Esophagus squamous epithelium (tissue), 5 donors: ENCODE measurements at places on chromosomes 2 and 18.

- no peak for DNase-seq
Observed at GRCh38 chr2:179532863-179533278, 268.2 kb upstream of the SESTD1 start.

DNA sequence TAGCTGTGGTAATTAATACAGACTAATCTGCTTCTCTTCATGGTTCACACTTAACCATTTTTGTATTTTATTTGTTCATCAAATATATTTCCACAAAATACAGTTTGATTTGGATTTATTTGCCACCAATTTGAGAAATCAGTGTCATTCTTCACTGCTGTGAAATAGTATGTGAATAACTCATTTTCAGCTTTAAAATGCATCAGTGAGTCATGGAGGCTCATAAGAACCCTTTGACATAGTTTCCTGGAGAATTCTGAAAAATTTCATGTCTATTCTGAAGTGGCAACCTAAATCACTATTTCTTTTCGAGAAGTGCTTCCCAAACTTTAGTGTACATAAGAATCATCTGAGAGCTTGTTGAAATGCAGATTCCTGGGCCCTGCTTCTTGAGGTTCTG lies 1026.7 kb upstream of the ACVR2A start:
- no peak for DNase-seq

DNA sequence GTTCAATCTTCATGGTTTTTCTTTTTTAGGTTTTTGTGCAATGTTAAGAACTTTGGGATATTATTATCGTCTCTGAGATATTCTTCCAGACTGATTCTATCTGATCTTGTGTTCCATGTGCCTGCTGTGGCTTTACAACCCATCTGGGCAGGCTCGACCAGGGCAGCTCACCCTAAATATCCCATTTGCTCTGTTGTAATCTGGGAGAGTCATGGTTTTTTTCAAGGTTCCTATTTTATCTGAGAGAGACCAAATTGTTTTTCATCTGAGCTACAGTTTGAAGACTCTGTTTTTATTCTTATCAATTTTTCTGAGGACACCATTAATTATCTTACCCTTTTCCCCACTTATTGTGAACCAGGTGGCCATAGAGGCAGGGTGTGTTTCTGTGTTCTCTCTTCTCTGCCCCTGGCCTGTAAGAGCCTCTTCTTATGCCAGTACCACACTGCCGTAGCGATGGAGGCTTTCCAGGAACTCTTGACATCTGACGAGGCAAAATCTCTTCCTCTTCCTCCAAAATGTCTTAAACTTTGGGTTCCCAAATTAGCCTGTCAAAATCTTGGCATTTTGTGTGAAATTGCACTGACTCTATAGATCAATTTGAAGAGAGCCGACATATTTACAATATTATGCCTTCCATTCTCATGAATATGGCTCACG lies 3.1 kb downstream of the SP140L start:
- no peak for DNase-seq

DNA sequence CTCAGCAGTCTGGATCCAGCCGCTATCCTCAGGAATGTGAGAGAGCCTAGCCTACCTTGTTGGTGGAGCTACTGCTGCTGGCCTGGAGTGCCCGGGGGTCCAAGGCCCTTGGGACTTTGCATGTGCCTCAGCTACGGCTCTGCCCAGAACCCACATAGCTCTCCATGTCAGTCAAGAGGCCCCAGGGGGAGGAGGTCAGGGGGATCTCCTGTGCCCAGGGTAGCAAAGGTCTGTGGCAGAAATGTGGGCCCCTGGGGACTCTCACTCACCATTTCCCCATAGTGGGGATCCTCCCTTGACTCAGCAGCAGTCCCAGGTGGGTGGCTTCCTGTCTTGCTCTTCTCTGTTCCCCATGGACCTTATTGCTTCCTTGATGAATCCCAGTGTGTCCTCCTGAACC lies 342.7 kb upstream of the CHAC2 start:
- no peak for DNase-seq

DNA sequence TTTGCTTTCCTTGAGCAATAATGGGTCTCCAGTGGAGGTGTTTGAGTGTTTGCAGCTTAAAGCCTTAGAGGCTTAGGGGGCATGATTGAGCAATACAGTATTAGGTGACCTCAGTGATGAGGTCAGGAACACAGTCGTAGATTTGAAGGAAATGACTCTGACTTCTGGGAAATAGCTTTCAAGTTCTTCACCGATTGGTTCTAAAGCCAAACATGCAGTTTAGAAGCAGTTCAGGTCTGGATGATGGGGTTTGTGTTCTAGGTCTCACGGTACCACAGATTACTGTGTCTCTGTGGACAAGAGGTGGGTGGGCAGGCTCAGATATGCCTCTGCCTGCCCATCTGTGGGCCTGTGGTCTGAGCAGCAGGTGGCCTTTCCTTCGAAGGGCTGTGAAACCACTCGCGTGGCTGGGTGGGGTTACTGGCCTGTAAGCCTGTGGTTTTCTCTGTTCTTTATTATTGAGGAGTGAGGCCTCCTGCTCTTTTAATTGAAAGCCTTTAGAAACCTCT lies 7.8 kb downstream of the MTHFD2 start:
- DNase-seq = no peak

DNA sequence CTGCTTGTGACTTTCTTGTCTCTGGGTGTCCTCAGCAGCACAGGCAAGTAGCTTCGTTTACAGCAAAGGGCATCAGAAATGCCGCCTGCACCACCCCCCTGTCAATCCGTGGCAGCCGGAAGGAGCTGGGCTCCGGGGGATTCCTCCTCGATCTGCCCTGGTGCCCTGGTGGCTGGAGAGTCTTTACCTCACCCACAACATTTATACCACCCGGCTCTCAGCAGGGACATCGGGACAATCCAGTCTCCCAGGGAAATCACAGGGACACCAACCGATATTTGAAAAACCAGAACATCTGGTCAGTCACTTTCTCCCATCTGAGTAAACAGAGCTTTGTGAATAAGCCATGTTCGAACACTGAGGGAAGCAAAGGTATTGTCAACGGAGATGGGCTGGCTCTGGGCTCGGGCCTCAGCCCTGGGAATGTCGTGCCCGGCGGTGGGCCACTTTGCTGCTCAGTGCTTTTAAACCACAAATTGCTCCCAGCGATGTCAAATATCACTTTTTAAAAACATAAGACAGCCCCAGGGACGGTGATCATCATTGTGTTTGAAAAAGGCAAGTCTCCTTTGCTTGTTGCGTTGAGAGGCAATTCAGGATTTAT lies 210.0 kb upstream of the SALL3 start:
- no peak for DNase-seq

DNA sequence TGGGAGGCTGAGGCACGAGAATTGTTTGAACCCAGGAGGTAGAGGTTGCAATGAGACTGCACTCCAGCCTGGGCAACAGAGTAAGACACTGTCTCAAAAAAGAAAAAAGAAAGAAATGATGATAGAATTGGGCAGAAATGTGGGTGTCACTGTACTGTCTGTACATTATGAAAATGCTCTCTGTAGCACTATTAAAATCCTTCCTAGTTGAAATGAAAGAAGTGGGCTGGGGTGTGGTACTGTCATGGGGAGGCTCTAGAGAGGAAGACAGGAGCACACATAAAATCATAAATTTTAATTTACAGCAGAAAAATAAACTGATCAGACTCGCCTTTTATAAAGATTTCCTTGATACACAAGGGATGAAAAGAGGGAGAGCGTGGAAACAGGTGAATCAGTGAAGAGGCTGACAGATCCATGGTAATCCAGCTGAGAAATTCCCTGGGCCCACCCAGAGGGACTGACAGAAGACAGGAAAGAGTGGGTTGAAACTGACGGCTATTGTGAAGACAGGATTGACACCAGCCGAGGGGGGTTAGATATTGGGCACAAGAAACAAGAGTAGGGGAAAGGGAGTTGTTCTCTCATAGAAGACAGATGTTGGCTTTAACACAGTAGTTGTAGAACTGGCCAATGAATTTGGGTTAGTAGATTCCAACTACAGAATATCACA lies 96.4 kb upstream of the ATL2 start:
- no peak for DNase-seq

DNA sequence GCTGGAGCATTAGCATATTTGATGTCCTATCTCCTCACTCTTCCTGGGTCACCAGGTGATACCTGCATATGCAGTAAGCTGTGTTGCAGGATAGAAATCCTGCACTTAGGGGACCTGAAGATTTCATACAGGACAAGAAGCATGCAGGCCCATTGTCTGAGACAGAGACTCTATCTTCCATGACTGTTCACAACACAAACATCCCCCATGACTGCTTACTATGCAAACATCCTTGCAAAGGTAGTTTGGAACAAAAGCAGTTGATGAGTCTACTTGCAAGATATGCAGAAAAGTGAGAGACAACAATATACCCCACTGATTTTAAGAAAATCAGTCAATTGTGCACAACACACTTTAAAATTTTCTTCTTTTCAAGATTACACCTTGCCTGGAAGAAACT lies 108.6 kb upstream of the ZEB2 start:
- no peak for DNase-seq

DNA sequence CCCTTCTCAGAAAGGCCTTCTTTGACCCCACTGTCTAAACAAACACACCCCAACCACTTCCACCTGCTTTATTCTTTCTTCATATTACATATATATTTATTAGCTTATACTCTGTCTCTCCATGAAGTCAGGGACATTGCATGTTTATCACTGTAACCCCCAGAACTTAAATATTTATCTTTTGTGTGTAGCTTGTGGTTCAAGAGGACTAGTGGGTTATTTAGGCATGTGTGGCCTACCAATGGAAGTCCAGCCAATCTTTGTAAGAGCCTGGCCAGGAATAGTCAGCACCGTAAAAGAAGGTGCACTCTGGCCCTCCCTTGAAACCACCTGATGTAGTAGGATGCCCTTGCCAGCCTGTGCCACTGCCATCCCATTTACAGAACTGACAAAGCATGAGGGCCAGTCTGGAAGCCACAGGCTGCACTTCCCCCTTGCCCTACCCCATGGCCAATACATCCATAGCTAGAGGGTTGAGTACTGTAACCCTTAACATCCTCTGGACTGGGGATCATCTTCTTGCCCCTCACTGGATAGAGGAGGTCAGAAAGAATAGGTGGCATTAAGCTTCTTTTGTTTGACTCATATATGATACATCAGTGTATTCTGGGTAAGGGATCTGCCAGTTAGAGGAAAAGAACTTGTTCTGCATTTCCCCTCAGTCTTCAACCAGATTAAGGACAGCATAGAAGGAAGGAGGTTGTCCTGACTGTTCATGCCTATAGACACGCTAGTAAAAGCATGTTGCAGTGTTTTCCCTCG lies 4.9 kb downstream of the NEMP2 start:
- DNase-seq = no peak

GRCh38 chr2:134739879-134740301 lies 21.1 kb upstream of the TMEM163 start:
- no peak for DNase-seq

GRCh38 chr2:236642584-236643291 lies 73.1 kb downstream of the ACKR3 start:
- DNase-seq = no peak

DNA sequence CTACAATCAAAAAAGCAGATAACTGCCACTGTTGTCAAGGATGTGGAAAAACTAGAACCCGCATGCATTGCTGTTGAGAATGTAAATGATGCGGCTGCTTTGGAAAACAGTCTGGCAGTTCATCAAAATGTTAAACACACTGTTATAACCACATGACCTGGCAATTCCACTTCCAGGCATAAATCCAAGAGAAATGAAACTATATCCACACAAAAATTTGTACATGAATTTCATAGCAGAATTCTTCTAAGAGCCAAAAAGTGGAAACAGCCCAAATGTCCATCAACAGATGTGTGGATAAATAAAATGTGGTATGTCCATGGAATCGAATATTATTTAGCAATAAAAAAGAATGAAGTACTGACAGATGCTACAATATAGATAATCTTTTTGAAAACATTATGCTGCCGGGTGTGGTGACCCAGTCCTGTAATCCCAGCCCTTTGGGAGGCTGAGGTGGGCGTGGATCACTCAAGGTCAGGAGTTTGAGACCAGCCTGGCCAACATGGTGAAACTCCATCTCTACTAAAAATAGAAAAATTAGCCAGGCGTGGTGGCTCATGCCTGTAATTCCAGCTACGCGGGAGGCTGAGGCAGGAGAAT lies 32.0 kb downstream of the ERCC3 start:
- no peak for DNase-seq

DNA sequence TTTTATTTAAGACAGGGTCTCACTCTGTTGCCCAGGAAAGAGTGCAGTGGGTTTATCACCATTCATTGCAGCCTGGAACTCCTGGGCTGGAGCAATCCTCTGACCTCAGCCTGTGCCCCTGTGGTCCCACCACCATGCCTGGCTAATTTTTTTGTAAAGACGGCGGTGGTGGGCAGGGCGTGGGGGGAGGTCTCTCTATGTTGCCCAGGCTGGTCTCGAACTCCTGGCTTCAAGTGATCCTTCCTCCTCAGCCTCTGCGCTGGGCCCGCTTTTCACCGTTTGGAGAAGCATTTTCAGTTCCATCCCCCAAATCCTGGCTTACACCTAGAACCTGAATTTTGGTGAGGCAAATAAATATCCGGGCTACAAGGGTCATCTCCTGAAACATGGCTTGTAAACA lies 1.4 kb upstream of the ATP5F1A start:
- no peak for DNase-seq

- no peak for DNase-seq
Observed at GRCh38 chr2:98772536-98772935, 41.6 kb upstream of the MGAT4A start.

DNA sequence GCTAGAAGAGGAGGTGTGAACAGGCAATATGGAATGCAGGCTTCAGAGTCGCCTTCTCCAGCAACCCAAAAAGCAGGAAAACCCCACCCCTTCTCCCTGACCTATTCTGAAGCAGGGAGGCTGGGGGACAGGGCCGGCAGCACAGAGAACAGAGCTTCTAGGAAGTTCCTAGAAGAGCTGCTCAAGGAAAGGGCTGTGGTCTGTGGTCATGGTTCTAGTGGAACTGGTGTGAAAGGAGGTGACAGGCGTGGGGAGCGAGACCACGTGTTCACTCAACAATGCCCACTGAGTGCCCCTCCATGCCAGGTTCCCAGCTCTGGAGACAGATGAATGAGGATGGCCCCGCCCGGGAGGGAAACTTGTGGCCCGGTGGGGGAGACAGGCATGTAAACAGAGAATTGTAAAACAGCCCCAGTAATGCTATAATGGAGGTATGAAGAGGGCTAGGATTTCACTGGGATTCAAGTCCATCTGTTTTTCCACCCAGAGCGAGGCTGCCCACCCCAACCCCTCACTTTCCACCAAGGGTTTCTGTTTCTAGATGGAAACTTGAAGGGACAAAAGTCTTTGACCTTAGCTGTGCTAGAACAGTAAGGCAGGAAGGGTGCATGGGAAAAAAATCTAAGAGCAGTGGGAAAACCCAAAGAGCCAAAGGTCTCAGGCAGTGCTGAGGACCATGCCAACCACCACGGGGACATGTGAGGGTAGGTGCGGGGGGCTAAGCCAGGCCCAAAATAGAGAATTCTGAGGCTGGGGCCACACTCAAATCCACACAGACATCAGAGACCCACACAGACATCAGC lies 71.8 kb downstream of the TNS1 start:
- no peak for DNase-seq
